Activated gamma-delta T cell treated with anti-CD3 and anti-CD28 coated beads, Interleukin-2, amount 50 U/mL, for 16 hours (primary cell): ENCODE measurements at places on chromosomes 6 and 20.
A peak's percentile ranks its signal among the peaks of the same experiment; 100 is the strongest.

- no peak for DNase-seq
Measured at GRCh38 chr6:165181951-165182414, 127.4 kb downstream of the C6orf118 start.

DNA sequence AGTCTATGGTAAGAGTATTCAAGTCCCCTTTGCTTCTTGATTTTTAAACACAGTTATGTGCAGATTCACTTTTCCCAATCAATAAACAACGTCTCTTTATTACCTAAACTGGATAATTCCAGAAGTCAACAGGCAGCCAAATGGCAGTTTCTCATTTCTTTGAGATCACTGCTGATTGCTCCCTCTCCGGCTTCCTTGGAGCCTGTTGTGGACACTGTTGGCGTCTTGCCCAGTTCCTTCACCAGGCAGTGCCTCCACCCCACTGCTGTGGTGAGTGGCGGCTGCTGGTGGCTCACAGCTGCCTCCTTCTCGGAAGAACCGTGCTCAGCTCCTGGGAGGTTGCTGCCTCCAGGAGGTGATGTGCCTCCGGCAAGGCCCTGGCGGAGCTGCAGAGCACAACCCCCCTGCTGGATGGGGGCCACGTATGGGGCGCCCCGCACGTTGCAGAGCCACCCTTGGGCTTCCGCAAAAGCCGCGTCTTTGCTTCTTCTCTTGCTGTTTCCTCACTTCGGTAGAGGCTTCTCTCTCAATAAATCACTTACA lies 105.1 kb upstream of the CNKSR3 start:
- no peak for DNase-seq

DNA sequence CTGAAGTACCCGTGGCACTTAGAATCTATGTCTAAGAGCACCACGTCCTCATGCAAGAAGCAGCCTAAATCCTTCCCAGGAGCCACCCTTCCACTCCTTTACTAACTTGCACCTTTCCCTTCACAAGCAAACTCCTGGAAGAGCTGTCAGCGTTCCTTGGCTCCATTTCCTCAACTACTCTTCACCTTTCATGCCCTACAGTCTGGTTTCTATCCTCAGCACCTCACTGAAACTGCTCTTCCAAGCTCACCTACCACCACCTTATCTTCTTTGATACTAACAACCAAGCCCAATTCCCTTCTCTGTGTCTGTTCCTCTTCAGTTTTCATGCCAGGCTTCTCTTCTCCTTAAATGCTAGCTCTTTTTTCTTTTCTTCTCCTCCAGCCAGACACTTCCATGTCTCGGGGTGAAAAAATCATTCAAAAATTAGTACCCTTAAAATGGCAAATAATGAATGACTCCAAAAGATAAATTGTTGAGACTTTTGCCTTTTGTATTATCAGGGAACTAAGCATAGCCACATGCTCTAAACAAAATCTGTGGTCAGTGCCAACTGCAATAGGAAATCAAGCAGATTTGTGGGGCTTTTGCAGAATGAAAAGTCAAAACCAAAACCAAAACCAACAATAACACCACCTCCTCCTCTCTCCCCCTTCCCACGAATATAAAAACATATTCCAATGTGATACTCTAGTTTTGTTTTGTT lies 149.6 kb upstream of the KCNK16 start:
- DNase-seq, result no peak

GRCh38 chr6:35188886-35189285 lies 24.9 kb upstream of the SCUBE3 start:
- DNase-seq, result no peak

DNA sequence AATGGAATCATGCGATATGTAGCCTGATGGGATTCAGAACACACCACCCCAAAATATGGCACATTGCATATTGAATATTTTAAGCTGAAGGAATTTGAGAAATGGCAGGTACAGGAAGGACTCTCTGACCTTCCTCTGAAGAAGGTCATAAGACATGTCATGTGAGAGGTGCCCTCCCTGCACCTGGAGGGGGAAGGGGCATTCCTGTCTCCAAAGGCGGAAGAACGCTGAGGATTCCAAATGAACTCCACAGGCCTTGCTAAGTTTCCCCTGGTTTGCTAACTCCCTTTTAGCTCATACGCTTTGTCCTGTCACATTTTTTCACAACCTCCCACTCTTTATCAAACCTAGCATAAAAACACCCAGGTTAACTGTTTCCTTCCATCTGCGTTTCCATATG lies 347.8 kb downstream of the CDKAL1 start:
- no peak for DNase-seq

DNA sequence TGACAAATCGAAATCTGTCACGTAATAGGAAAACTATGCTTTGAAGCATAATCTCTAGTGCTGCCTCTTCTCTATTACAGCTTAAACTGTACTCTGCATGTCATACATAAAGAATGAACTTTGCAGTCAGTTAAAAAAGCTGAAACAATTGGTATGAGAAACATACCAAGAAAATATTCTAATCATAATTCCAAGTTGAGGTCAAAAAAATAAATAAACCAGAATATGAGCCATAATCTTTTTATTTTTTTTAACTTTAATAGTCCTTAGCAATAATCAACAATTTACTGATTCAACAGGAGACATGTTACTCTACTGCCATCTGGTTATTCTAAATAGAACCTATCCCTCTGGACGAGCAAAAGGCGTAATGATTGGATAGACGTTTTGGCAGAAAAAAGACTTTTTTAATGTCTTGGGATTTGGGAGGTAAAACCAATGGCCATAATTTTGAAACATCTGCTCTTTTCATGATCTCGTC lies 224.4 kb upstream of the FLRT3 start:
- DNase-seq, result no peak

GRCh38 chr20:917416-917815 lies 1.3 kb upstream of the ANGPT4 start:
- DNase-seq, result no peak

DNA sequence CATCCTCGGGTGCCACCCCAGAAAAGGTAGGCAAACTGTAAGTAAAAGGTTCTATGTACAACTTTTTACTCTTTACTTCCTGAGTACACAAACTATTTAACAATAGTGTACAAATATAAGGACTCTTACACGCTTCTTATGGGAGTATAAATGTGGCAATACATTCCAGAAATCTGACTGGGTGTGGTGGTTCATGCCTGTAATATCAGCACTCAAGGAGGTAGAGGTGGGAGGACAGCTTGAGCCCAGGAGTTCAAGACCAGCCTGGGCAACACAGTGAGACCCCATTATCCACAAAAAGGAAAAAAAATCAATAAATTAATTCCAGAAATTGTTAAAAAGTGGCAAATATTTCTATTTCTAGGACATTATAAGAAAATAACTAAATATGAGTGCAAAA lies 48.9 kb downstream of the PIGU start:
- DNase-seq, result no peak

- DNase-seq, result no peak
Measured at GRCh38 chr20:17676942-17677341, 5.1 kb downstream of the RRBP1 start.

DNA sequence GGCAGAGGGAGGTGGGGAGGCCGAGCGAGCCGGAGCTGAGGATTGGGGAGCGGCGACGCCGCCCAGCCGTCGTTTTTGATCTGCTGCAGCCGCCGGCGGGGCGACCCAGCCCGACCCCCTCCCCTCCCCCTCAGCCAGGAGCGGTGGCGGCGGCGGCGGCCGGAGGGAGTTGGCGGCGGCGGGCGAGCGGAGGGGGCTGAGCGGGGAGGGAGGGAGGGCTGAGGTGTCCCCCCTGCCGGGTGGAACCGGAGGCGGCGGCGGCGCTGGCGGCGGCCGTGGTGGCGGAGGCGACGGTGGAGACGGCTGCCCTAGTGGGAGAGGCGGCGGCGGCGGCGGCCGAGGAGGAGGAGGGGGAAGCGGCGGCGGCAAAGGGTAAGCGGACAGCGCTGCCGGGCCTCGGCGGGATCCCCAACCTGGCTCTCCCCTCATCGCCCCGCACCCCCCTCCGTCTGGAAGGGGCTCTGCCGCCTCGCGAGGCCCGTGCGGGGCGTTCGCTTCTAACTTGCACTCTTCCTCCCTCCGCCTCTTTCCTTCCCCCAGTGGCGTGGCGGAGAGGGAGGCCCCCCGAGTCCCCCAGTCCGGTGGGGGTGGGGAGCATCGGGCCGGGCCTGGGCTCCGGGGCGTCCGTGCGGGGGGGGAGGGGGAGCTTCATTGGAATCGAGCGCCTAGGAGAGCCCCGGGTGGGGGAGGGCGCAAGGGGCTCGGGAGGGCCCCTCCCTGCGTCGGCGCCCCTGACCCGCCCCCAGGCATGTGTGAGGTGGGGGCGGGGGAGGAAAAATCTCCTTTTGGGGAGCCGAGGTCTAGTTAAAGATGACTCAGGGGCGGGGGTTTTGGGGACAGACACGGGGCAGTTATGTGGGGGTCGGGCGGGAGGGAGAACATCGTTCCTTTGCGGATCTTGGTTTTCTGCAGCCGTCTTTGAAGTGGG lies at the start of gene TAB2:
Gene TAB2, plus strand, starts transcription at position 69 of the 928 bp plus-strand sequence. CDS start 52,286 bp downstream, outside the sequence.
- peak; percentile 72 for DNase-seq

GRCh38 chr20:39534846-39535245 lies 572.7 kb downstream of the DHX35 start:
- no peak for DNase-seq

- DNase-seq, result no peak
Measured at GRCh38 chr6:126661646-126662045, 321.7 kb downstream of the CENPW start.

GRCh38 chr20:17627101-17627955 lies 54.7 kb downstream of the RRBP1 start:
- no peak for DNase-seq

- DNase-seq, result peak; percentile 84
Measured at GRCh38 chr6:446418-447366, 55.1 kb downstream of the IRF4 start.

GRCh38 chr6:84731401-84731800 lies 33.0 kb downstream of the TBX18 start:
- DNase-seq, result no peak

- no peak for DNase-seq
Measured at GRCh38 chr20:51004781-51005180, 18.1 kb downstream of the KCNG1 start.

GRCh38 chr20:1473246-1474220 lies 6.9 kb upstream of the NSFL1C start:
- DNase-seq, result no peak

DNA sequence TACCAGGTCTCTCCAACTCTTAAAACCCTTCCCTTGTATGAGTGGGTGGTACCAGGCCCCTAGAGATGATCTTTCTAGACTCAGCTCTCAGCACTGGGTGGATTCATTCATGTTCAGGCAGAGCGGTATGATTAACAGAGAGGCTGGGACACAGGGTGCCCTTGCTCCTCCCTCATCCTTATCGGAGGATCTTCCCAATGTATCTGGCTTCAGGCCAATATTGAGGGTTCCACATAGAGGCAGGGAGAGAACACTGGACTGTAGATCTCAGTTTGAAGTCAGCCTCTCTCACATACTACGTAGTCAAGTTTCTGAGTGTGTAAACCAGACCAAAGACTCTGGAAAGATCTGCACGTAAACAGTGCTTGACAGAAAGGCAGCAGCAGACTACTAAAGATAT lies 366.2 kb downstream of the DHX35 start:
- no peak for DNase-seq

- DNase-seq, result no peak
Measured at GRCh38 chr6:2940851-2941250, 30.5 kb downstream of the SERPINB6 start.

DNA sequence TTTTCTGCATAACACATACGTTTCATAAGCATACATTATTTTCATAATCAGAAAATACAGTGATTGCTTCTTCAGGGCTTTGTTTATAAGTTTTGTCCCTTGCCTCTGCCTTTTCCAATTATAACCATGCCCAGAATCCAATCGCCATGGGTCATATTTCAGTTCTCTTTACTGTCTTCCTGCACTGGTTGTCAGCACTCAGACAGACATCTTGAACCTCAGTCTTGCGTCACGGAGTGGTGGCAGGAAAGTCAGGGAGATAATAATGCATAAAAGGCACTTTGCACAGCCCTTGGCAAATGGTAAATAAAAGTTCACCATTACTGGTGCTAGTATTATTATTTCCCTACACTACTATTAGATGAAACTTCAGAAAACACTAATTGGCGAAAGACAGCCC lies 7.2 kb downstream of the KIF16B start:
- no peak for DNase-seq

DNA sequence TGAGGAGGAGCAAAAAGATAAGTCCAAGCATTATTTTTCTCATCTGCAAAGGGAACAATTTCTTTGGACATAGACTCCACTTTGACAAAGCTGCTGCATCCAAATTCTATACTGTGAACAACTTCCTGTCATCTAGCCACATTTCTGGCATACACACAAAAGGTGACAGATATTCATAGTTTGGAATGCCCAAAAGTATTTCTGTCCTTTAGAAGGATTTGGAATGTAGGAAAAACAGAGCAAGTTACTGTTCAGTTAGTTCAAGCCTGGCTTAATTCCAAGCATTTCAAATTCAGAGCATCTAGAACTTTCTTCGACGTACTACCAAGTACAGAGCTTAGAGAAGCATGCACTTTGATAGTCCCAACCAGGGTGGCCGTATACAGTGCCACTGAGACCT lies 134.0 kb downstream of the PDE7B start:
- no peak for DNase-seq

- DNase-seq, result no peak
Measured at GRCh38 chr6:123064038-123064437, 68.0 kb downstream of the CLVS2 start.

- DNase-seq, result no peak
Measured at GRCh38 chr6:101195588-101195987, 197.9 kb upstream of the GRIK2 start.

DNA sequence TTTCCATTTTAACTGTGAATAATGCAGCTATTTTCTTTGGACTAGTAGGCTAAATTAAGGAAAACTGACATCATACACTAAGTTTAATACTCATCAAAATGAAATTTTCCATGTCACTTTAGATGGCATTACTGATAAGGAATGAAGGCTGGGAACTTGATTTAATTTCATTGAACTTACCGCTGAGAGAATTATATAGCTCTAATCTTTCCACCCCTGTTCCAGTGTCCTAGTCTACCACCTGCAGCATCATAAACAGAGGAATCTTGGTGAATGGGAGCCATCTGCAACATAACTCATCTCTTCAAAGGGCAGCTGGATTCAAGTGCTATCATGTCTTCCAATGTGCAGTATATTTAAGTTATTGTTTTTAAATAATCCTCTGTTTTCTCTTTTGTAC lies 1395.2 kb downstream of the EPHA7 start:
- no peak for DNase-seq

GRCh38 chr20:15814360-15814759 lies 758.9 kb downstream of the KIF16B start:
- no peak for DNase-seq

- no peak for DNase-seq
Measured at GRCh38 chr6:116405652-116406356, 35.1 kb downstream of the DSE start.

DNA sequence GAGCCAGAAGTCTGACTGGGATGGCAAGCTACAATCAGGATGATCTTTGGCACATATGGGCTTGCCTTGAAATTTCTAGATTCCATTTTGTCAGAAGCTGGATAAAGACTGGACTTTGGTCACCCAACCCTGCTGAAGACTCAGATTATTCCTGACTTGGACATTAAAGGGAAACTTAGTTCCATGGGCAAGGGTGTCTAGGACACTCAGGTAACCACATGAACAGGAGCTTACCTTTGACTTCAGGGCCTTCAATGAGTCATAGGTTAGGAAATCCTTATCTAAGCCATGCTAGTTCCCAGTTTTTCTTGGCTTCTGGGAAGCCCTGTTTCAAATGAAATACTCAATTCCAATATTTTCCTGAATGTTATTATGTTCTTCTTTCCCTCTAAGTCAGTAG lies 28.5 kb upstream of the IFNGR1 start:
- DNase-seq, result no peak

- DNase-seq, result no peak
Measured at GRCh38 chr6:137089305-137089704, 44.5 kb upstream of the IL20RA start.
